ENCODE measurements at places on chromosomes 5 and 9.

- no peak for DNase-seq
These were observed 387.3 kb upstream of the ARRDC3 start for GRCh38 chr5:91770400-91770799.

DNA sequence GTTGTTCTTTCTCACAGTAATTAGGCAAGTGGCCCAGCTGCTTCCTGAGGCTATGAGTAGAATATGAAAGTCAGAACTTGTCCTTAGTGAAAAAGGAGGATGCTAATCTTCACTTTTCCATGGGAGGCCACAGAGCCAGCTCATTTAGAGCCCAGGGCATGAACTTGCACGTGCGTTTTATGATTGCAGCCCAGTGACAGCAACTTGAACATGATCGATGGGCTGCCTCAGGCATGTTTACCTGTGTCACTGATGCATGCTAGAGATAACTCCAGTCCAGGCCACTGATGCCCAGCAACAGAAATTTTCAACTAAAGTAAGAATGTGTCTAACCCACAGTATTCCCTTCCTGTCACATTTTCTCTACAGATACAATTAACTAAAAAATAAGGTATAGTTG, 179.3 kb downstream of the CTNND2 start:
- no peak for DNase-seq

DNA sequence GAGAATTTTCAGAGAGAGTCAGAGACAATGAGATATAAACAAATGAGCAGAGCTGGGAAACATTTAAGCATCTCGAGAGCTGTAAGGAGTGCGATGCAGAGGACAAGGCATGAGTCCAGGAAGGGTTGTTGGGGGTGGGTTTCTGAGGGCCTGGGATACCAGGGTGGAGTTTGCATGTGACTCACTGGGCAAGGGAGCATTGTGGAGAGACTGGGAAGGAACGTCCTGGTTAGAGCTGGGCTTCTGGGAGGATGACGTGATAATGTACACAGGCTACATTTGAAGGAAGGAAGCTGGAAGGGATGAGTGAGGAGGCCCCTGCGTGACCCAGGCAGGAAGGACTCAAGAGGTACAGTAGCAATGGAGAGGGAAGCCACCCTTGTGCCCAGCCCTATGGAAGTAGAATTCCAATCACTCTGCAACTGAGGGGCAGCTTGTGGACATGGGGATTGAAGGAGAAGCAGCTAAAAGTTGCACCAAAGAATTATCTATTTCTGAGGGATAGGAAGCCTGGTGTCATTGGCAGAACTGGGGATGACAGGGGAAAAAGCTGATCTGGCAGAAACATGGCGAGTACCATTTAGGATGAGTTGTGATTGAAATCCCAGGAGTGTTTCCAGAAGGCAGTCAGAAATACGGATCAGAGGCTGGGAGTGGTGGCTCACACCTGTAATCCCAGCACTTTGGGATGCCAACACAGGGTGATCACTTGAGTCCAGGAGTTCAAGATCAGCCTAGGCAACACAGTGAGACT, 59.3 kb upstream of the AFAP1L1 start:
- no peak for DNase-seq

DNA sequence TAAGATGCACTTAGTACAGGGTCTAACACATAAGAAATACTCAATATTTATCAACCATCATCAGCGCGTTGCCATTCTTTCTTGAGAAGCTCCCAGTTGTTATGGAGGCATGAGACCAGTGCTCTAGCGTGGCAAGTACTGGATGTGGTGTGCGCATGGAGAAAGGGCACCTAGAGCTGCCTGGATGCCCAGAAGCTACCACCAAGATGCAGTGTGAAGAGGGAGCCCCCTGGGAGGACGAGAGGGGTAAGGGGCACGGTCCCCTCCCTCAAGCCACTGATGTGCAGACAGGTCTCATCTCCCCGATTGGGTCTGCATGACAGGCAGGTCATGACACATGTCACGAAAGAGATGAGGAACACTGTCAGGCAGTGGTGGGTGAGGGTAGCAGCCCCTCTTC, 127.7 kb upstream of the CXCL14 start:
- no peak for DNase-seq

- DNase-seq, result no peak
These were observed 6.9 kb downstream of the SHC3 start for GRCh38 chr9:89171693-89172092.

- no peak for DNase-seq
These were observed 73.7 kb downstream of the MAP1B start for GRCh38 chr5:72180925-72181324.

DNA sequence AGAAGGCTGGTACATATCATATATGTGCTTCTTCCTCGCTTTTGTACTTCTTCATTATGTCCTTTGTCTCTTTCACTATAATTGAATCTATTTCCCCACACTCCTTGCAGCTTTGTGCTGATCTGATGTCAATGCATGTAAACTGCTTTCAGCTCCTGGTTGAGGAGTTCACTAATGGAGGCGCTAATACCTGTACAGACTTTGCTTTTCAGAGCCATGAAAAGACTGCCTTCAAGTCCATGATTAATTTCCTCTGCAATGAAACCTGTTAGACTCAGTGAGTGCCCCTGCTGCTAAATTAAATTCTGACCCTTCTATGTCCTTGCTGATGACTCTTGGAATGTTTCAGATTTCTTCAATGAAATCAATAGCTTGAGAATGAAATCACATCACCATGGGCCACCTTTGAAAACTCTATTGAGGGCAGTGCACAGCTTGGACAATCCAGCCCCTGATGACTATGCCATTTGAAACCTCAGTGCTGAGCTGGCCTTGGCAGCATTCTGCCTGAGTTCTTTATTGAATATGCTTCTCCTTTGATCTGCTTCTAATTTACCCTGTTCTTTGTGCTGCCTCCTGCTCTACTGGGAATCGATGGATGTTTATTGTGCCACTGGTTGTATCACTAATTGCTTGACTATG, 358.2 kb upstream of the DMAC1 start:
- no peak for DNase-seq

GRCh38 chr9:109238655-109239054, 71.6 kb upstream of the FRRS1L start:
- DNase-seq, result no peak

- DNase-seq, result no peak
These were observed 1.9 kb upstream of the MRPS2 start for GRCh38 chr9:135498381-135499126.

DNA sequence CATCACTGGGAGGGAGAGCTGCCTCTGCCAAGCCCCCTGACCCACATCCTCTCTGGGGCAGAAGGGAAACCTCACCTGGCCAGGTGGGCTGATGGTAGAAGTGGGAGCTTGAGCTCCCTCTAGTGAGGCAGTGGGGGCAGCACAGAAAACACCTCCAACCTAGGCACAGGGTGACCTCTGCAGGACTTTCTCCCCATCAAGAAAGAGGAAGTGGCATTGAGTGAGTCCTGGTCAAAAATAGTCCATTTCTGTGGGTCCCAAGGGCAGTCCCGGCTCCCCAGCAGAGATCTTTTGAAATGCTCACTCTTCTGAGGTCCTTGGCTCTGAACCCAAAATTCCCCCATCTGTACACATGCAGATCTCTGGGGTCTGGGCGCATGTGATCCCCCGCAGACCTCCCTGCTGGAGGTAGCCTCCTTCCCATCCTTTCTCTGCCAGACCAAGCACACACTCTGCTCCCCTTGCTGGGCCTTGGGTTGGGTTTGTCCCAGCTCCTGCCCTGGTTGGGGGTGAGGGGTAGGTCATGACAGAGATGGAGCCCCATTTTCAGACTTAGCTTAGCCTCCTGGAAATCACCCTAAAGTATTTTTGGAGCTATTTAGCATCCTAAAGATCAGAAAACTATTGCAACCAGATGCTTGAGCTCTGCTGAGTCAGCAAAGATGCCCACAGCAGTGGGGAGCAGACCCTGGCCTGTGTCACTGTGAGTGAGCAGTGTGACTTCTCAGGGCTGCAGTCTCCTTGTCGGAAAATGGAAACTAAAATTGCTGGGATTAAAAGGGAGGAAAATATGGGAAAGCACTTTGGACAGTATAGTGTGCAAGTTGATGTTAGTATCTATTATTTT, 41.6 kb upstream of the LCP2 start:
- no peak for DNase-seq

DNA sequence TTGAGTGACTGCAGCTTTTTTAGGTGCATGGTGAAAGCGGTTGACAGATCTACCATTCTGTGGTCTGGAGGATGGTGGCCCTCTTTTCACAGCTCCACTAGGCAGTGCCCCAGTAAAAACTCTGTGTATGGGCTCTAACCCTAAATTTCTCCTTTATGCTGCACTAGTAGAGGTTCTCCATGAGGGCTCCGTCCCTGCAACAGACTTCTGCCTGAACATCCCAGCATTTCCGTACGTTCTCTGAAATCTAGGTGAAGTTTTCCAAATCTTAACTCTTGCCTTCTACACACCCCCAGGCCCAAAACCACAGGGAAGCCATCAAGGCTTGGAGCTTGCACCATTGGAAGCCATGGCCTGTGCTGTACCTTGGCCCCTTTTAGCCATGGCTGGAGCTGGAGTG, 1898.1 kb upstream of the NUDT12 start:
- no peak for DNase-seq

- DNase-seq, result no peak
These were observed 7.3 kb downstream of the BRD3 start for GRCh38 chr9:134060546-134060945.

GRCh38 chr5:45334939-45335338, 361.2 kb downstream of the HCN1 start:
- DNase-seq, result no peak

DNA sequence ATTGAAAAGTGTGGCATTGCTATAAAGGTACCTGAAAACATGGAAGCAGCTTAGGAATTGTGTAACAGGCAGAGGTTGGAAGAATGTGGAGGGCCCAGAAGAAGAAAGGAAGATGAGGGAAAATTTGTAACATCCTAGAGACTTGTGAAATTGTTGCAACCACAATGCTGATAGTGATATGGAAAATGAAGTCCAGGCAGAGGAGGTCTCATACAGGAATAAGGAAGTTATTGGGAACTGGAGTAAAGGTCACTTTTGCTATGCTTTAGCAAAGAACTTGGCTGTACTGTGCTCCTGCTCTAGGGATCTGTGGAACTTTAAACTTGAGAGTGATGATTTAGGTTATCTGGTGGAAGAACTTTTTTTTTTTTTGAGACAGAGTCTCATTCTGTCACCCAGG, 43.5 kb downstream of the PTPDC1 start:
- no peak for DNase-seq

DNA sequence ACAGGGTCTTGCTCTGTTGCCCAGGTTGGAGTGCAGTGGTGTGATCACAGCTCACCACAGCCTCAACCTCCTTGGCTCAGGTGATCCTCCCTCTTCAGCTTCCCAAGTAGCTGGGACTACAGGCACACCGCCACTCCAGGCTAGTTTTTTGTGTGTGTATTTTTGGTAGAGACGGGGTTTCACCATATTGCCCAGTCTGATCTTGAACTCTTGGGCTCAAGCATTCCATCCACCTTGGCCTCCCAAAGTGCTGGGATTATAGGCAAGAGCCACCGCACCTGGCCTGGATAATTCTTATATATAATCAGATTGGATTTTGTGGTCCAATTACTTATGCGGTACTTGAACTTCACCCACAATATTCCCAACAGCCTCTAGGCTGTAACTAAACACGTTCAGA, 19.8 kb downstream of the CCDC69 start:
- DNase-seq, result no peak

GRCh38 chr5:41778410-41778809, 91.8 kb downstream of the OXCT1 start:
- no peak for DNase-seq

DNA sequence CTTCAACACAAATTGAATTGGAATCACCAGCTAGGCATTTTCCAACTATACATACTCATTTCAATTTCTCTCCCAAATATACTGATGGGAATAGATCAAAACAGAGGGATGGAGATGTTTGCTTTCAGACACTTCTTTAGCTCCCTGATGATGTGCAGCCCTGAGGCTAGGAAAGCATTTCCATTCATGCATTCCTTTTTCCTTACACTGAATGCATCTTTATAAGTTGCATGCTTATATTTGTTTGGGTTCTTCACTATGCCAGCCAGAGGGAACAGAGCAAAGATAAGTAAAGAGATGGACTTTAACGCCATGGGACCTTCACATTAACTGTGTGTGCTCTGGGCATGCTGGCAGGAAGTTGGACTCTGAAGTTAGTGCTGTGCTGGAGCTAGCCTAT, 696.5 kb upstream of the CDH9 start:
- no peak for DNase-seq

GRCh38 chr9:123787416-123787815, 142.5 kb downstream of the DENND1A start:
- DNase-seq, result no peak

GRCh38 chr9:112558476-112558875, 71.8 kb downstream of the KIAA1958 start:
- DNase-seq, result no peak

DNA sequence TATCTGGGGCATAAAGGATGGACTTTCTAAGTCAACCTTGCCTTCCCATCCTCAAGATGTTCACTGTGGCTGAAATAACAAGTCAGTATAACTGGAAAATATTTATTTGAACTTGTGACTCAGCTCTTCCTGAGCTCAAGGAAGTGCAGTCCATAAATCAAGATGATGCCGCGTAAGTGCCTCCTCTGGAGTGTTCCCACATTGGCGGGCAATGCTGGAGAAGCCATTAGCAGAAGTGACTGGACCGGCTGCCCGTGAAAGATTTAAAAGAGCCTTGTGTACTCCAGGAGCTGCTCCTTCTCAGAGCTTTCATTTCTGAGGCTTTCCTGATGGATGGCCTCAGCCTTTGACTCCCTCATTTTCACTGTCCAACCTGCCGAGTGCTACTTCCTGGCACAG, 17.4 kb downstream of the TMOD1 start:
- DNase-seq, result peak; percentile 62

- DNase-seq, result no peak
These were observed 192.2 kb downstream of the PAPPA start for GRCh38 chr9:116345817-116346216.

GRCh38 chr9:95315108-95315746, 2.3 kb downstream of the FANCC start:
- no peak for DNase-seq

- DNase-seq, result no peak
These were observed 935.9 kb upstream of the COX7C start for GRCh38 chr5:85681871-85682270.

DNA sequence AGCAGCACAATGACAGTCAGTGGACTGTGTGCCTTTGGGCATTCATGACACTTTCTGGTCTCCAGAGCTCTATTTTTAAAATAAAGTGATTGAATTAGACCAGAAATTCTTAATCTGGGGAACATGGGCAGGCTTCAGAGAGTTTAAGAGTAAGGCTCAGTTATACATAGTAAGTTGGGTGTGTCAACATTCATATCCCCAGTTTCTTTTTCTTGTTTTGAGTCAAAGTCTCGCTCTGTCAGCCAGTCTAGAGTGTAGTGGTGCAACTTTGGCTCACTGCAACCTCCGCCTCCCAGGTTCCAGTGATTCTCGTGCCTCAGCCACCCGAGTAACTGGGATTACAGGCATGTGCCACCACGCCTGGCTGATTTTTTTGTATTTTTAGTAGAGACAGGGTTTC, 13.7 kb upstream of the KIF4B start:
- no peak for DNase-seq

GRCh38 chr5:178688551-178688950, 41.9 kb downstream of the ZNF354A start:
- DNase-seq, result no peak

GRCh38 chr9:76351006-76351405, 43.2 kb downstream of the RFK start:
- DNase-seq, result no peak

Measured in NCI-H2029 (cell line).